Activated T-helper 2 cell treated with anti-CD3 and anti-CD28 coated beads, Interferon-gamma antibody, Interleukin-2, Interleukin-4, amounts not matched to agents 10 μg/mL and 5 μg/mL and 100 μg/mL, durations not matched to agents 14 hours and 24 hours and 36 hours (primary cell): ENCODE measurements at places on chromosomes 1 and 21.
A peak's percentile ranks its signal among the peaks of the same experiment; 100 is the strongest.

DNA sequence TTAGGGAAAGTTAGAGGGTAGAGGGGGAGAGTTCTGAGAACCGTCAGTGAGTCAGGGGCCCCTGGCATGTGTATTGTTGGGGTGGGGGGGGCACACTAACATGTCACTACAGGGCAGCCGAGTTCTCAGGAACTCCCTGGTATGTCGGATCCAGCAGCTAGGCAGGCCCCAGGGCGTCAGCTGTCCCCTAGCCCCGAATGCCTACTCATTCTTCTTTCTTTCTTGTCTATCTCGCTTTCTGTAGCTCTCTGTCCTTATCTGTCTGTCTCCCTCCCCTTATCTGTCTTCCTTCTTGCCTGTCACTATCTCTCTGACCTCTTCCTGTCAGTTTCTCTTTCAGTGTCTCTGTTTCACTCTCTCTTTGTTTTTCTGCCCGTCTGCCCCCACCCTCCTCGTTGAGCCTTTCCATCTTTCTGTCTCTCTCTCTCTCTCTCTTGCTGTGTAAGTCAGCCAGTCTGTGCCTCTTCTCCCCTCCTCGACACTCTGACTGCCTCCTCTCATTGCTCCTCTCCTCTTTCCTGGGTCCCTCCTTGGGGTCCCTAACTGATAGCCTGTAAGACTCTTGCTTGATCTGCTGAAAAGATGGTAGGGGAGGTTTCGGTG is 2.4 kb downstream of the NTRK1 start:
- H3K27ac ChIP-seq = peak overlapping the region; percentile 80
- H3K4me1 ChIP-seq = peaks cover 69% of the 10 kb centered on the region
- peaks cover 12% of the 10 kb centered on the region for H3K27me3 ChIP-seq
- peak overlapping the region; percentile 87 for H3K4me3 ChIP-seq

GRCh38 chr1:76291737-76292136 is 217.2 kb downstream of the ST6GALNAC3 start:
- no peak for DNase-seq
- H3K27ac ChIP-seq = no peak overlapping the region
- no peak overlapping the region for H3K4me3 ChIP-seq
- no peaks in the 10 kb centered on the region for H3K27me3 ChIP-seq

- no peak overlapping the region for H3K27ac ChIP-seq
- H3K4me1 ChIP-seq = no peaks in the 10 kb centered on the region
- no peak overlapping the region for H3K4me3 ChIP-seq
- no peak for DNase-seq
Observed at GRCh38 chr1:214107322-214108096, 119.7 kb downstream of the PROX1 start.

DNA sequence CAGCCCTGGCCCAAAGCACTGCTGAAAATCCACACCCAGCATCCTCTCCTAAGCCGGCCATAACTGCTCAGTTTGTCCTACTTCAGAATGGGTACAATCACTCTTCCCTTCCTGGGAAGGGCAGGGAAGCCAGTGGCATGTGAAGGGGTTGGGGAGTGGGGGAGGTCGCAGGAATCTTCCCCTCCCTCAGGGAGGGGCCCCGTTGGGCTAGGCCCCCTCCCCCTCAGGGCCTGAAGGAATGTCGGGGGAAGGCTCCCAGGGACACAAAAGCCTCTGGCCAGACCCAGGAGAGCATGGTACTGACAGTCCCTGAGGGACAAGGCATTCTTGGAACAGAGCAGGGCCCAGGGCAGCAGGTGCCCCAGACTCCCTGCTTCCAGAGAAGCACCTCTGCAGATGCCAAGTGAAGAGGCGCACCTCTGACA is 1.2 kb downstream of the ELOVL1 start:
- H3K27me3 ChIP-seq = no peaks in the 10 kb centered on the region
- H3K36me3 ChIP-seq = peaks cover 58% of the 10 kb centered on the region
- H3K27ac ChIP-seq = peak overlapping the region; percentile 85
- peak overlapping the region; percentile 91 for H3K4me3 ChIP-seq
- peaks cover 42% of the 10 kb centered on the region for H3K4me1 ChIP-seq

DNA sequence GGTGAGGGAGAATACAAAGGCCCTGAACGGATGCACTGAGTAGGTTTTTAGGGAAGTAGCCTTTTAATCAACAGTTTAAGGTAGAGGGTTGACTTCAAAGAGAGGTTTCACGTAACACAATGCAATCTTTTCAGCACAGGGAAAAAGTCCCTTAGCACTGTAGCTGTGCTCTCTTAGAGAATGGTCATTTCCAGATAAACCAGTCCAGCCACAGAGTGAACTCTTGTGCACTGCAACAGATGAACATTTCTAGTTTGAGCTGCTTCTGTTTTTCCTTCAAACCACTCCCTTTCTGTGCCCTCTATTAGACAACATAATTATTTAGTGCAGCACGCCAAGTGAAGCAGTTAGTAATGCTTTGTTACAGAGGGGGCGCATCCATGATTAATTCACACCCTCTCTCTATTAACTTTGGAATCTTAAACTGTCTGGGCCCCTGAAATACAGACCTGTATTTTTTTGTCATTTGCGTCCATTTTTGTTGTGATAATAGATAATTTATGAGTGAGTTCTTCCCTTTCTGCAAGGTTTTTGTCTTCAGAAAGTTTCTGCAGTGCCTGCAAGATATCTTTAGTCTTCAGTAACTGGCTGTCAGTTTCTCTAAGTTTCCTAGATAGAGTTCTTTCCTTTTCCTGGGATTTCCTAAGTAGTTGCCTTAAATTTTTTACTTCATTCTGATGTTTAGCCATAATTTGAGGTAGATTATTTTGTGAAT is 22.9 kb downstream of the LCA5L start:
- no peaks in the 10 kb centered on the region for H3K4me1 ChIP-seq
- no peaks in the 10 kb centered on the region for H3K36me3 ChIP-seq
- no peak overlapping the region for H3K27ac ChIP-seq
- DNase-seq = no peak

DNA sequence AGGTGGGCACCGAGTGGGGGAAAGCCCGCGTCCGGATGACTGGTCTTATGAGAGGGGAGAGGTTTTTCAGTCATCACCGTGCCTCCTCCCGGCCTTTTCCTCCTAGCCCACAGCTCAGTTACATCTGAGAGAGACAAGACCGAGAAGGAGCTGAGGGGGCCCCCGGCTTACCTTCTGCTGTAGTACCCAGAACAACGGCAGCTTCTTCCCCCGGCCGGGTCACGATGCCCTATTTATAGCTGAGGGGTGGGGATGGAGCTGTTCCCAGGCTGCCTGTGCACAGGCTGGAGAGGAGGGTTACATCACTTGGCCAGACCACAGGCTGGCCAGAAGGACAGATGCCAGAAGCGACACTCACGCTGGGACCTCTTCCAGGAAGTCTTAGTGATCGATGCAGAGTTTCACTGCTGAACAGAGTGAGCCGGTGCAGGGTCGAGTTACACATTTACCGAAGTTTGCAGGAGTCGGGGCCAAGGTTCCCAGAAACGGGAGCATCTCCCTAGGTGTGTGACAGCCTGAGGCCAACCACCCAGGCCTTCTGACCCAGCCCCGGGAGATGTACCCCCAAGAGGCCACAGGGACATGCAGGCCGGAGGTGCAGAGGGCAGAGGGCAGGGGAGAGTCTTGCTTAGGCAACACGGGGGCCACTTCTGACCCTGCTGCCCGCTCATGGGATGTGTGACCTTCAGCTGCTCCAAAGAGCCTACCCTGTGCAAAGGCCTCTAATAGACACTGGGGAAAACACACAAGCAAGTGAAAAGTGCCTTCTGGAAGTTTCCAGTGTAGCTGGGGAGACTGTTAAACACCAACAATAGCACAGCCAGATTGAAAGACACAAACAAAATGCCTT is at the start of gene AGT:
Gene AGT (minus strand): TSS at position 208 of the 850 bp plus-strand sequence. CDS start 3,299 bp downstream, outside the sequence.
- no peak within 1 kb of the TSS for H3K4me3 ChIP-seq
- peaks cover 4% of the 10 kb centered on the region for H3K27me3 ChIP-seq
- H3K27ac ChIP-seq = no peak within 1 kb of the TSS

DNA sequence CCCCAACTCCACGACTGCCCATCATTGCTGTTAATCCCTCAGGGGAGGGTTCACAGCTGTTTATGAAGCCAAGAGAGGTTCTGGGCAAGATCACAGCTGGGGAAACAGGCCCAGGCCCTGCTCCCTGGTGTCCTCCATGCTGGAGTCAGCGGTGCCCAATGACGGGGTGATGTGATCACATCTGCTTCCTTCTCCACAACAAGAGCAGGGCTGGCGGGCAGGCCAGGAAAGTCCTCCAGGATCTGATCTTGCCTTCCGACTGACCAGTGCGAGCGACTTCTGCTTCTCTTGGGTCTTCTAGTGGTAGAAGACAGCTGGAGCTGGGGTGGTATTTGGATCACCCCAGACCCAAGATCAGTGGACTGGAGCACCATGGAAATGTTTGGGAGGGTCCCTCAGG is 951 bp upstream of the LINGO4 start:
- no peak overlapping the region for H3K27ac ChIP-seq
- H3K4me3 ChIP-seq = no peak overlapping the region
- DNase-seq = no peak
- H3K36me3 ChIP-seq = no peaks in the 10 kb centered on the region
- H3K27me3 ChIP-seq = peaks cover 13% of the 10 kb centered on the region

DNA sequence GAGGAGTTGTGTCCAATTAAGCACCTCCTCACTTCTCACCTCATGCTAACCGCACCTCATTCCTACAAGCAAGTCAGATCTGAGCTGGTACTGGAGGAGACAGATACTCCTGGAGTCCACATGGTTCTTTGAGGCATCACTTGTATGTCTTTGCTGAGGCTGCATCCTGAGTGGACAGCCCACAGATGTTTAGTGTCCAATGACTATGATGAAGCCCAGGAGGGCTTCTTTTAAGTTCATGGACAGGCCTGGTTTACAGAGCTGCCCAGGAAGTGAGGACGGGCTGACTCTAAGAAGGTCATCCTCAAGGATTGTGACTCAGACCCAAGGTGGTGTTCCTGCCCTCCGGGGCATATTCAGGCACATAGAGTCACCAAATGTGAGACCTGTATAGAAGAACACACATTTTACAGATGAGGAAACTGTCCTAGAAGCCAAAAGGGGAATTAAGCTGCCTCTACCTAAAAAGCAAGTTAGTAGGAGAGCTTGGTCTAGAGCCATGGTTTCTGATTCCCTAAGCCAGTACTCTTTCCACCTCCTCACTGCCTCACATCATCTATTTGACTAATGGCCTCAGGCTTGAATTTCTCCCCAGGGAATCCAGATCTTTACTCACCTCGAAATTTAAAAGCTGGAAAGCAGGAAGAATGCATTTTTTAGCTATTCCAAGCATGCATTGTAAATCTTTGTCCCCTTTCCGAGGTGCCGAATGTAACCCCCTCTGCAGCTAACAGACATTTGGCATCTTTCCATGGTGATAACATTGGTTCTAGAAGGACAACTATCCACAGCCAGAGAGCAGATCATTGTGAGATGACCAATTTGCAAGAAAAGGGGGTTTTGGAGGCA is 228.1 kb downstream of the OMA1 start:
- H3K27me3 ChIP-seq = no peaks in the 10 kb centered on the region
- H3K4me1 ChIP-seq = no peaks in the 10 kb centered on the region
- no peak overlapping the region for H3K27ac ChIP-seq
- no peak for DNase-seq

DNA sequence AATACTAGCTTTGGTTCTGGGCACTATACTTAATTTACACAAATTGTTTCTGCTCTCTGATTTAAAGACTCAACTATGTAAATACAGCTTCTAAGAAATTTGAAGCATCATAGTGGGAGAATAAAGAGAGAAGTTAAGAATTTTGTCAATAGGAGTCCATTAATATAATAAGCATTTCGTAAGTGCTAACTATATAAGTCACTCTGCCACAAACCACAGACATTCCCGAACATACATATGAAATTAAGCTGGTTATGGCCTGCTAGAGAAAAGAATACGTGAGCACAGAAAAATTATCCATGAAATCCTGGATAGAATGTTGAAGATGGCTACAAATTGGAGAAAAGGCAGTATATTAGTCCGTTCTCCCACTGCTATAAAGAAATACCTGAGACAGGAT is 526.2 kb downstream of the MRPL39 start:
- no peak for DNase-seq
- H3K36me3 ChIP-seq = no peaks in the 10 kb centered on the region
- no peak overlapping the region for H3K27ac ChIP-seq
- H3K4me1 ChIP-seq = no peaks in the 10 kb centered on the region

- H3K27me3 ChIP-seq = no peaks in the 10 kb centered on the region
- no peaks in the 10 kb centered on the region for H3K36me3 ChIP-seq
- DNase-seq = no peak
- no peak overlapping the region for H3K4me3 ChIP-seq
Observed at GRCh38 chr1:92441697-92442342, 44.9 kb downstream of the GFI1 start.

DNA sequence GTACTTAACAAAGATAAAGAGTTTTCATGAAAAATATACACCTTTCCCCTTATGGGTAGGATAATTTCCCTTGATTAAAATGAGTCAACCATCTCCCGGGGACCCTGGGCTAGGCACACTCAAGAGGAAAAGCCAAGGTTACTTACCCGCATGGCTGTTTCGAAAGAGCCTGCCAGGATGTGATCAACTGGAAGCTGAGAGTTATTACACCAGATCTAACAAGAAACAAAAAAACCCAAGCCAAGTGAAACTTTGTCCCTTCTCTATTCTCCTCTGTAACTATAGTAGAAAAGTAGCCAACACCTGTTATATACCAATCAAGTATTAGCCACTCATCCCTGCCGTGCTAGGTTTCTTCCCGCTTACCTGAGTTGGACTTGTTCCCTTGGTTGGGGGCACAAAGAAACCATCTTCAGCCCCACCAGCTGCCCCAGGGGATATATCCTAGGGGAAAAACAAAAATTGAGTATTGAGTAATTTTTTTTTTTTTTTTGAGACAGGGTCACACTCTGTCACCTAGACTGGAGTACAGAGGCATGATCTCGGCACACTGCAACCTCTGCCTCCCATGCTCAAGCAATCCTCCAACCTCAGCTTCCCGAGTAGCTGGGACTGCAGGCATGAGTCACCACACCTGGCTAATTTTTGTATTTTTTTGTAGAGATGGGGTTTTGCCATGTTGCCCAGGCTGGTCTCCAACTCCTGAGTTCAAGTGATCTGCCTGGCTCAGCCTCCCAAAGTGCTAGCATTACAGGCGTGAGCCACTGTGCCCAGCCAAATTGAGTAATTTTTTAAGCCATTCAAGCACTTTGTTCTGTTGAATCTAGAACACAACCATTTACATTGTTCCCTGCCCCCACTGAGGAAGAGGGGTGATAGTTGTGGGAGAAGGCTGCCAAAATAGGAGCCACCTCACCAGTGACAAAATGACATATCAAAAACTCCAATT is 8.4 kb upstream of the PEX19 start:
- no peak overlapping the region for H3K4me3 ChIP-seq
- peaks cover 91% of the 10 kb centered on the region for H3K36me3 ChIP-seq
- no peaks in the 10 kb centered on the region for H3K27me3 ChIP-seq
- DNase-seq = no peak
- H3K27ac ChIP-seq = no peak overlapping the region

DNA sequence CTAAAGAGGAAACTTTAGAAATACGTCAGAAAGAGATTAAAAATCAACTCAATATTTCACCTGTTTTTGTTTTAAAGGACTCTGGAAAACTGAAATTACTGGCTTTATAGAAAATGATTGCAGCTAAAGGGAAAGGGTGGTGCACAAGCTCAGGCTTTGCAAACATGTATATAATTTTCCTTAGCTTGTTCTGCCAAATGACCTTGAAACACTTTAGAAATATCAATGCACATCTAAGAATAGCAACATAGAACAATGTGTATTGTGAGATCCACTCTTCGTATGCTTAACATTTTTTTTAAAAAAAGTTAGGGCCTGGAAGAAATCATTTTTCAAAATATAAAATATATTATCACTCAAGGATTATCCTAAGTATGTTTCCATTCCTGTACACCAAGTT is 143.9 kb downstream of the NTPCR start:
- no peaks in the 10 kb centered on the region for H3K27me3 ChIP-seq
- peaks cover 11% of the 10 kb centered on the region for H3K36me3 ChIP-seq
- H3K4me3 ChIP-seq = no peak overlapping the region

GRCh38 chr1:30844631-30845030 is 63.9 kb downstream of the SDC3 start:
- H3K27me3 ChIP-seq = peaks cover 48% of the 10 kb centered on the region
- DNase-seq = no peak
- no peak overlapping the region for H3K27ac ChIP-seq
- H3K4me3 ChIP-seq = no peak overlapping the region
